RCC 7860 (cell line): ENCODE measurements at places on chromosomes 2 and 18.

- DNase-seq: peak; percentile 18
These were observed 1.3 kb downstream of the CIAO1 start for GRCh38 chr2:96267159-96267971.

DNA sequence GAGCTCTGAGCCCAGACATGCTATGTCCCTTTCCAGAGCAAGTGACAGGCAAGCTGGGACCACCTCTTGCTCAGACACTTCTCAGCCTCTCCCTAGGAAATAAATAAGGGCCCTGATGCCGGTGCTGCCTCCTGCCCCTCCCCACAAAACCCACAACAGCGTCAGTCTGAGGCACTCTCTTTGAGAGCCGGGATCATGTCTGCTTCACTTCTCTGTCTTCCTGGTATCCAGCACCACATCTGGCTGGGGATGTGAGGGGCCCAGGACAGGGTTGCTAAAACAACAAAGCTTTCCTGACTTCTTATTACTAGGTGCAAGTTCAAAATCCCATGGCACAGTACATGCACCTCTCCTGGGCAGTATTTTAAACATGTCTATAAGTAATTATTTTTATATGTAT is 103.9 kb upstream of the GLI2 start:
- no peak for DNase-seq

- DNase-seq: no peak
These were observed 56.8 kb downstream of the DPP4 start for GRCh38 chr2:162017233-162017632.

DNA sequence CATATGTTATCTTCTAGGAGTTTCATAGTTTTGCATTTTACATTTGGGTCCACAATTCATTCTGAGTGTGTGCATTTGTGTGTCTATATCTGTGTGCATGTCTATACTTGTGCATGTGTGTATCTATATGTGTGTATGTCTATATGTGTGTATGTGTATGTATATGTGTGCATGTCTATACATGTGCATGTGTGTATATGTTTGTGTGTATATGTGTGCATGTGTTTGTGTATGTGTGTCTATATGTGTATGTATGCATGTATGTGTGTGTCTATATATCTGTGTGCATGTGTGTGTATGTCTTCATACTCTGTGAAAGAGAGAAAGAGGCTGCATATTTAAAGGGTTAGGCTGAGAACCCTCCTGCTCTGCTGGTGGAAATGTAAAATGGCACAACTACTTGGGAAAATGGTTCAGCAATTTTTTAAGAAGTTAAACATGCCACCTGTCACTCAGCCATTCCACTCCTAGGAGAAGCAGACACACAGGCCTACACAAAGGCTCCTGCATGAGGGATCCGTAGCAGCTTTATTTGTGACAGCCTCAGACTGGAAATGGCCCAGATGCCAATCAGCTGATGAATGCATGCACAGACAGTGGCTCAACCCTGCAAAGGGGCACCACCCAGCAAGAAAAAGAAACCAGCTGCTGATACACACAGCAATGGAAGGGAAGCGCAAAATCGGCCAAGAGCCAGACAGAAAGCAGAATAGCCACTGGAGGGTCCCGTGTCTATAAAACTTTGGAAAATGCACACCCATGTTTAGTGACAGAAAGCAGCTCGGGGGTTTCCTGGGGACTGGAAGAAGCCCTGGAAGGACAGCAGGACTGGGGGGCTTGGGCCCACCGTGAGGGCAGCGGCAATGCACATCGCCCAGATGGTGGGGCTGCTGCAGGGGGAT is 146.8 kb downstream of the SEPTIN10 start:
- peak; percentile 57 for DNase-seq

DNA sequence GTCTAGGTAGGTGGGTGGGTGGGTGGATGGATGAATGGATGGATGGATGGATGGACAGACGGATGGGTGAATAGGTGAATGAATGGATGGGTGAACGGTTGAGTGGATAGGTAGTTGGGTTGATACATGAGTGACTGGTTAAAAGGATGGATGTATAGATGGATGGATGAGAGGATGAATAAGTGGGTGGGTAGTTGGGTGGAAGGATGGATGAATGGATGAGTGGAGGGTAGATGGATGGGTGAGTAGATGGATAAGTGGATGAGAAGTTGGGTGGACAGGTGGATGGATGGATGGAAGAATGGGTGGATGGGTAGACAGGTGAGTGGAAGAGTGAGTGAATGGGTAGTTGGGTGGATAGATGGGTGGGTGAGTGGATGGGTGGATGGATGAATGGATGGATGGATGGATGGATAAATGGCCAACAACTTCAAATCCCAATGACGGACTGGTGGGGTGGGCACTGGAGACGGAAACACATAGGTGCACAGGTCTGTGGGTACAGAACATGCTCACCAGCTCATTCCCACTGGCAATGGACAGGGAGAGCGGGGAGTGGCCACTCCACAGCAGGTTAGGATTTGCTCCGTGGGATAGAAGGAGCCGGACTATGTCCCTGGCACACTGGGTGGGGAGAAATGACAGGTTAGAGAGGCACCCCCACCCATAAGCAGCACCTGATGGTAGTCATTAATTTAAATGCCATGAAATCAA is 48.8 kb downstream of the ANKMY1 start:
- no peak for DNase-seq

DNA sequence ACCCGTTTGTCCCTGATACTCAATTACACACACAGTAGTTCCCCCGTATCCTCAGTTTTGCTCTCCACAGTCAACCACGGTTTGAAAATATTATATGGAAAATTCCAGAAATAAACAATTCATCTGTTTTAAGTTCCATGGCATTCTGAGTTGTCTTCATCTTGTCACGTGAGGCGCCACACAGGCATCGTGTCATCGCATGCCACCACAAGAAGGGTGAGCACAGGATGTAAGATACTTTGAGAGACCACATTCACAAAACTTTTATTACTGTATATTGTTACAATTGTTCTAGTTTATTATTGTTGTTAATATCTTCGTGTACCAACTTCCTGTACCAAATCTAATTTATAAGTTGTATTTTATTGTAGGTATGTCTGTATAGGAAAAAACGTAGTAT is 17.7 kb downstream of the ADNP2 start:
- no peak for DNase-seq

- DNase-seq: no peak
These were observed 191.4 kb downstream of the LDLRAD4 start for GRCh38 chr18:13409997-13410396.

GRCh38 chr18:10563886-10564285 is 38.1 kb downstream of the NAPG start:
- no peak for DNase-seq

DNA sequence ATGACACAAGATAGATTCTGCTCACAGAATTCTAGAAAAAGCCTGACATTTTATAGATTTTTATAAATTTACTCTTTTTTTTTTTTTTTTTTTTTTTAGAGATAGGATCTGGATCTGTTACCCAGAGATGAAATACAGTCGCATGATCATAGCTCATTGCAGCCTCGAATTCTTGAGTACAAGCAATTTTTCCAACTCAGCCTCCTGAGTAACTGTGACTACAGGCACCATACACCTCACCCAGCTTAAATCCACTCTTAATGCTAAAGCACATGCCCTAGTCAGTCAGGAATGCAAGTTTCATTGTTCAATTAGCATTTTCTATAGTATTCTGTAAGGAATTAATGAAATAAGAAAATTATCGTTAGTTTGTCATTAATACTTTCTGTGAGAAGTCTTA is 32.1 kb upstream of the WDR75 start:
- no peak for DNase-seq

DNA sequence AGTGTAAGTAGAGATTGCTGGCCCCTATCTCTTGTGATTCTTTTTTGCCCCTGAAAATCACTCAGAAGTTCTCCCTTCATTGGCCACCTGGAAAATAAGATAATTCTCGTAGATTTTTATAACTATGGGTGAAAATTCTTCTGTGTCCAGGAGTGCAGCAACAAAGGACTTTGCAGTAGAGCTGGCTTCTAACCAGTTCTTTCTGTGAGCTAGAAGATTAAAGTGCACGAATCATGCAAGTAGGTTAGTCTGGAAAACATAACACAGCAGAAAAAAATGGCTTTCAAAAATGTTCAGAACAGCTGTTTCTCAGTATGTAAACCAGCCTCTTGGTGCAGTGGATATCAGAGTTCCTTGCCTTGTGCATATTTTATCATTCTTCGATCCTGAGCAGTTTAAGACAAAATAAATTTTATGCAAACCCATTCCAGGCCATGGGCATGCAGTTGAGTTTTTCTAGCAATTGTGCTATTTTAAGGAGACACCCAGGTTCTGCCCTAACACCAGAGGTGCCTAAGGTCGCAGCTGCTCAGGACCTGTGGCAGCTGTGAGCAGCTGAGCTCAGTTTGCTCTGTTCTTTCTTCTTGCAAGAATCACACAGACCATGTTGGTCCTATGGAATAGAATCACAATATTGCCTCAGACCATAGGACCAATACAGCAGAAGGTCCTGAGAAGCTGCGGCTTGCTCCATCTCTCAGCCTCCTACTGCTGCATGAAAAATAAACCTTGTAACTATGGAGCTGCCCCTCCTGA is 80.9 kb upstream of the BCL2L11 start:
- no peak for DNase-seq

DNA sequence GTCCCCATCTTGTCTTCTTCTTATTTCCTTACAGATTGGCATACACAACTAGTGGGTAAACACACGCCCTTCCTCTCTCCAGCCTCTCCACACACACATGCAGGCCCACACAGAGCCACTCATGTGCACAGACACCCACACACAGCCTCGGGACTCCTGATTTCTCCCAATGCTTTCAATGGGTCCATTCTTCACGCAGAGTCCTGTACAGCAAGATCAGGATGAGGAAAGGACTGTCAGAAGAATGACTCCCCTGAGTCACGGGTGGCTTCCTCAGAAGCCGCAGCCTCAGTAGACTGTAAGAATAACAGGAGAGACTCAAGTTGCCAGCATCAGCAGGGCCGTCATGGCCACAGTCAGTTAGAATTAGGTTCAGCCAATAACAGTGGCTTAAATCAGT is 109.1 kb upstream of the GLI2 start:
- DNase-seq: peak; percentile 24

GRCh38 chr18:76507830-76508385 is 12.9 kb upstream of the ZNF516 start:
- no peak for DNase-seq

DNA sequence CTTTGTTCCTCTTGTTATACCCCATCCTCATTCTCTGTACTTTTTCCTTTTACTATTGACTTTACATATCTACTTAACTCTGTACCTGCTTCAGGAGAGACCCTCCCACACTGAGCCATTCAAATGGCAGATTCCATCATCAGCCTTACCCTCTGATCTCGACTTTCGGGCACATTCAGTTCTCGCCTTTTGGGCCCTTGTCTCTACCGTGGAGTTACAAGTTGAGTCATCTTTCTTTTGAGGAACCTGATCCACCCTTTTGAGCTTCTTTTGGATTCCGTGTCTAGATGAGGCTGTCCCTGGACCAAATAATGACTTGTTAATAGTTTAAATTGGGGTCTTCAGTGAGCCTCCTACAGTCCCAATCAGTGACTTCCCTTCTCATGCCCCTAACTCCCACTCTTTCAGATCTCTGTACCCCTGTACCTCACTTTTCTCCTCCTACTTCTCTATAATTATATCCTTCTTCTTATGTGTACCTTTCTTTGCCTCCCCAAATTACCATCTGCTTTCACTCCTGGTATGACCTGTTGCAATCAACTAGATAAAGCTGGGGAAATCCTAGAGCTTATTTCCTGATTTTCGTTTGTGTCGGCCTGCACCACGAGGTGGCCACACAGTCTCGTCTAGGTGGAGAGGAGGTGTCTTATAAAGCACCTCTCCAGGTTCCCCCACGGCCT is 17.2 kb downstream of the SP110 start:
- DNase-seq: no peak

GRCh38 chr2:236536727-236537398 is 32.8 kb upstream of the ACKR3 start:
- DNase-seq: no peak

GRCh38 chr2:14706201-14706600 is 73.7 kb downstream of the LRATD1 start:
- DNase-seq: no peak

DNA sequence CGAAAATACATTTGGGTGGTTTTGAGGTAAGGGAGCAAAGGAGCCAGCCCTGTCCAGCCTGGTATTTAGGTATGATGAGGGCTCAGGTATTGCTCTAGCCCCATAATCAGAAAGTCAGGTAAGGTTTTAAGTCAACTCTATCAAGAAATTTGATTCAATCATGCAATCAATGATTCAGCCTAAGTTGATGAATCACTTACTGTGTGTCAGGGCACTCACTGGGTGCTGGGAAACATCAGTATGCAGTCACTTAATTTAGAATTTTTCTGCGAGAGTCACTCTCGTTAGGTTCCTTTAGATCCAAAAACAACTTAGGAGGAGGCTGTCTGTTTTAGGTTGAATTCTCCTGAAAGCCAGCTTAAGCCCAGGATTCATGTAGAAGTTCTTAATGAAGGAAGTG is 17.7 kb upstream of the SERPINB2 start:
- DNase-seq: peak; percentile 21

GRCh38 chr2:64967601-64968000 is 21.6 kb upstream of the SLC1A4 start:
- DNase-seq: no peak

GRCh38 chr2:204967199-204967960 is 422.1 kb downstream of the PARD3B start:
- DNase-seq: no peak

DNA sequence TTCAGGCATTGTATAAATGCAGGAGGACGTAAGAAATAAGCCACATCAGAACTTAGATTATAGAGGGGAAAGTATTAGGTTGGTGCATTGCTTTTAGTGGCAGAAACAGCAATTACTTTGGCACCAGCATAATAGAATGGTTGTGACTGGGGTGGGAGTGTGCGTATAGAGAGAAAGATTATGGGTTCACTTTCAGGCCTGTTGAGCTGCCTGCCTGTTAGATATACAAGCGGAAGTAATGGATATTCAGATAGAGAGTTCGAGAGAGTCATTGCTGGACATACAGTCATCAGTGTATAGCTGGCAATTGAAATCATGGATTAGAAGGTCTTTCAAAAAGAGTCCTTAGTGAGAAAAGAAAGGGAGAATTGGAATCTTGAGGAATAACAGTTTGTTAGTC is 139.2 kb upstream of the MYO3B start:
- DNase-seq: no peak

- no peak for DNase-seq
These were observed 849 bp upstream of the VRK2 start for GRCh38 chr2:58045580-58046334.

- no peak for DNase-seq
These were observed 142.7 kb downstream of the DYSF start for GRCh38 chr2:71596011-71596410.

GRCh38 chr2:128538396-128538795 is 219.7 kb upstream of the HS6ST1 start:
- no peak for DNase-seq
